ENCODE measurements at places on chromosomes 1 and 21. TPM values are rescaled to one million over a fixed set of nuclear protein-coding genes. Genes with fewer than 3 reads are reported as not detected.

DNA sequence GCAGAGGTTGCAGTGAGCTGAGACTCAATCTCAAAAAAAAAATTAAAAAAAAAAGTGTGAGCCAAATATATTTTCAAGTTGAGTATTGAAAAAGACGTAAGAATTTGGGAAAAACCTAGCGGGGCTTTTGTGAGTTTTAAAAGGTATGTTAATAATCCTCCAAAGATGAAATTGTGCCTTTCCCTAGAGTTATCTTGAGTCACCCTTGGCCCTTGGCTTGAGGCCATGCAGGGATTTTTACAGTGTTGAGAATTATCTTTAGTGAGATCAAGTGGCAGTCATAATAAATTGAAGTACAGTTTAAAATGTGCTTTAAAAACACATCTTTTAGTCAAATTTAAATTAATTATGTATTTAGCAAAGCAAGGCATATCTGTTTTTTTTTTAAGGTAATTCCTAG is 32.7 kb downstream of the PPP2R5A start:
- DNase-seq = no peak

DNA sequence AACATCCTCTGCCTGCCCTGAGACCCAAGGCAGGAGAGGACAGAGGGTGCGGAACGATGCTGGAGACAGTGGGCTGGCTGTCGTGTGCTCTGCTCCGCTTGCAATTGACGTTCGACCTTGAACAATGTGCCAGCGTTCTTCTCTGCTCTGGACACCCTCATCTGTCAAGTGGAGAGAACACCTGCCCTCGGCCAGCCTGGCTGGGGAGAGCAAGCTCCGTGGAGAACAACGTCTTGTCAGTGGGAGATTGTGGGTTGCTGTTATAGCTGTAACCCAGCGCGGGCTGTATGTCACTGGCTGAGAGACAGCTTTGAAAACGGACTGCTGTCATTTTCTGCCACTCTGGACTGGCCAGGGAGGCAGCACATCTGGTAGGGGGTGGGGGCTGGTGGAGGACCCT is 14.7 kb downstream of the KIAA1614 start:
- no peak for DNase-seq

- no peak for DNase-seq
Measured at GRCh38 chr1:234968451-234968850, 160.2 kb downstream of the TOMM20 start.

- DNase-seq = no peak
Measured at GRCh38 chr1:39789571-39790110, 976 bp upstream of the BMP8B start.

DNA sequence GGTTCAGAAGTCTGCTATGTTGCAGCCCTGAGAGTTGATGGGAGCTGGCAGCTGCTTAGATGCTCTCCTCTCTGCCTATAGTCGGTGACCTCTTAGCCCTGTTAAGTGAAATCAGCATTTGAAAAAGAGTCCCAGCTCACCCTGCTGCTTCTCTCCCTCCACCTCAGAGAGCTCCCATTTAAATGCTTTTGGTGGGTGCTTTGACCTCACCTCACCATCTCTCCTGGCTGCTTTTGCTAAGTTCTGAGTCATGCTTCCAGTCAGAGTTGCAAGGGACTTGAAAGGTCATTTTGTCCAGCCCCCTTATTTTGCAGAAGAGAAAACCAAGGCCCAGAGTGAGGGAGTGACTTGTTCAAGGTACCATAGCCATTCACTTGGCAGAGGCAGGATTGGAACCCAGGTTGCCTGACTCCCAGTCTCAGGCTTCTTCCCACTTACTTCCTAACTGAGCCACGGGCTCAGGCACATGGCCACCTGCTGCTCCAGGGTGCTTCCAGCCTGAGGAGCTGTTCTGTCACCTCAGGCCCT is 3.3 kb downstream of the MAPKAPK2 start:
- DNase-seq = peak; percentile 67

DNA sequence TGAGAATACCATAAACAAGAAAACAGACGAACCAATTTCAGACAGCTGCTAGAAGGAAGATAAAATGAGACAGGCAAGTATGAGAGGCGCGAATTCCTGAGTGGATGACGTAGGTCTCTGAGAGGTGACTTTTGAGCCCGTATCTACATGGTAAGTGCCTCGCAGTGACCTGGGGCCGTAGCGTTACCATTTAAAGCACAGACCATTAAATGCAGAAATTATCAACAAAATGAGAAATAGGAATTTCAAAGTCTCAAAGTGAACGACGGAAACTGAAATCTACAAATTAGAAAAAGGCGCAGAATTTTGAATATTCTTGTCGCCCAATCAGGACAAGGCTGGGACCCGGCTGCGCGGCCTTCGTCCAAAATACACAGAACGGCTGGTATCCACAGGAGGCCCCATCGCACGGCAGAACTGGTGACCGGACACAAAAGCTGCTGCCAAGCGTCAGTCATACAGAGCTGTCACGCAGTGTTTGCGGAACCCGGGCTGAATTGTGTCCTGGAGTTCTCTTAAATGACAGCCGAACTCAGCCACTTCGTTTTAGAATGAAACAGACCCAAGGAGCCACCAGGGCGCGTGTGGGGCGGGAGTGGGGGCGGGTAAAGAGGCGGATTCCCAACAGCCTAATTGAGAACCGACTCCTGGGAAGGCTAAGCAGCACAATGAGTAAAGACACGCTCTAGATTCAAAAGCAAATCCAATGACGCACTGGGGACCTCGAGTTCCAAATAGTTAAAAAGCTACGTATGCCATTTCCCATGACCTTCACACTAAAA is 13.8 kb upstream of the BOLA1 start:
- DNase-seq = peak; percentile 84

DNA sequence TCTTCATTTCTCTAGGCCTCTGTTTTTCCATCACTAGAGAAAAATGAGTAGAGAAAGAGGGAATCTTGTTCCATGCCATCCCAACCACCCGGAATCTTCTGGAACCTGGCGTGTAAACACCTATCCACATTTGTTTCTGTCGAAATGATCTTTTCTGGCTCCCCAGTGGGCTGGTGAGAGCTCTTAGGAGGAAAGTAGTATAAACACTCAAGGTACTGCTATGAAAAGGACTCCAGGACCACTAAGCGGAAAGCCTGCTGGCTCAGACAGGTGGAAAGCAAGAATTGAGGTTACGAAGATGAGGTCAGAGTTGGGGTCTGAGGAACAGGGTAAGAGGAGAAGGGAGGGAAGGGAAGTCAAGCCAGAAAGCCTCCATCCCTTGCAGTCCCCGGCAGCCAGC is 90.8 kb downstream of the PLXNA2 start:
- DNase-seq = no peak

DNA sequence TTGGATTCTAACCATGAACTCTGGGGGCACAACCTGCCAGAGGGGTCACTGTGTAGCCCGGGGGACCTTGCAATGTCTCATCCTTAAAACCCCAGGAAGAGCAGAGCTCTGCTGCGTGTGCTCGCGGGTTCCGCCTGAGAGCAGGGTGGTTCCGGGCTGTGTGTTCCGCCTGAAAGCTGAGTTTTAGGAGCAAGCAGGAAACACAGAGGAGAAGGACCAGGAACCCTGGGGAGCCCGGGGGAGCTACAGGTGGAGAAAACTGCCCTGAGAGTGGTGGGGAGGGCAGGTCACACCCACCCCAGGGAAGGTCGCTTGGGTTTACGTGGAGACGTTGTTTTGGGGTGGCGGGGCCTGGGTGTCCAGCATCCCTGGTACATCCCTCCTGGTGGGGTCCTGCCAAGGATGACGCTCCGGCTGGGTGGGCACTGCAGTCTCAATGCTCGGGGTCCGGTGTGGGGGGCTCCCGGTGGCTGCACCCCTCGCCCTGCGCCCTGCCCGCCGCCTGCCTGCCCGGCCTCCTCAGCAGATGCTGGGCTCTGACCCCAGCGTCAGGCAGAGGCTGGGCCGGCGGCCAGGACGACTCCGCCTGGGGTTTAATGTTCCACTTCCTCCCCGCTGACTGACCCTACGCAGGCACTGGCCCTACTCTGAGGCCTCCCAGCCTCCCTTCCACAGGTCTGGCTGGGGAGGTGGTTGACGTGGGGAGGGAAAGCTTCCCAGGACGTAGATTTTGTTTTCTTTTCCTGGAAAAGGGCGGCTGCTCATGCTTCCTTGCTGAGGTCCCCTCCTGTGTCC is 17.3 kb upstream of the C1orf159 start:
- DNase-seq = peak; percentile 39

GRCh38 chr1:175062858-175063257 is 4.8 kb upstream of the TNN start:
- no peak for DNase-seq

GRCh38 chr1:56399326-56399725 is 180.0 kb downstream of the PLPP3 start:
- no peak for DNase-seq

- DNase-seq = no peak
Measured at GRCh38 chr1:58774027-58774426, 9.8 kb downstream of the JUN start.

- DNase-seq = peak; percentile 33
Measured at GRCh38 chr1:150127868-150128267, 21.8 kb upstream of the PLEKHO1 start.

DNA sequence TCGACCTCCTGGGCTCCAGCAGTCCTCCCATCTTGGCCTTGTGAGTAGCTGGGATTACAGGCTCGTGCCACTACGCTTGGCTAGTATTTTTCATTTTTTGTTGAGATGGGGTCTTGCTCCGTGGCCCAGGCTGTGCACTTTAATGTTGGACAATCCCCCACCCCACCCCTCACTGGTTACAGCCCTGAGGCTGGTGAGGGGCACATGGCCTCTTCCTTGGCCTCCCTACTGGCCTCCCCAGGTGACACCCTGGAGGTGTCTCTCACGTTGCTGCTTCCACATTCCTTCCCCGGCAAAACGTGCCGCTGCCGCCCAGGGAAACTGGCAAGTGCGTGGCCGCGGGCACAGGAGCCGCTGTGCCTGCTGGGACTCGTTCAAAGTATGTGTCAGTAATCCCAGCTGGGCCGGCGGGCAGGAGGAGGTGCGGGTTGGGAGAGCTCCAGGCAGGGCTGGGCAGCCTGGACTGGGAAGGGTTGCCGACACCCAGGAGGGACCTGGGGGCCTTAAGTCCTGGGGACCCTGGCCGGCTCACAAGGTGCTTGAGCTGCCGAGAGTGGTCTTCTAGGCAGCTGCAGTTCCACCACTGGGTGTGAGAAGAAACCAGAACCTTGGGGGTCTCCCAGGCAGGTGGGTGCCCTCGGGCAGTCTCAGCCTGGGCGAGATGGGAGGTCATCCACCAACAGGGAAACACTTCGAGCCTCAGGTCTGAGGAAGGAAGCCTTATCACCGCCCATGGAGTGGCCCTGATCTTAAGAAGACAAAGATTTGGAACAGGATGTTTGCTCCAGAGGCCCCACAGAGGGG is 6.5 kb downstream of the WNT3A start:
- DNase-seq = no peak

DNA sequence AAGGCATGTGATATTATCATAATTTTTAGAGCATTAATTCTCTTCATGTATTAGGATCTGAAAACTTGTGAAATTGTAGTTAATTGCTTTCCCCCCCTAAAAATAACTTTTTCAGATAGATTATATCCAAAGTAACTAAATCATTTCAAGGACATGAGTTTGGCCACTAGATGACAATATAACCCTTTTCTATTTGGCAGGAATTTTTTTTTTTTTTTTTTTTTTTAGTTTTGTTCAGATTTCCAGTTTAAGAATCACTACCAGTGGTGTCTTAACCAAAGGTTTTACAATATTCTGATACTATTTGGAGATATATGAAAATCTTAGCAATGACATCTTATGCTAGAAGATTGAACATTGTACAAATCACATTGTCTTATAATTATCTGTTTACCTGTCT is 370.8 kb downstream of the AMY1C start:
- no peak for DNase-seq

- DNase-seq = no peak
Measured at GRCh38 chr1:113821916-113822315, 9.6 kb upstream of the RSBN1 start.

DNA sequence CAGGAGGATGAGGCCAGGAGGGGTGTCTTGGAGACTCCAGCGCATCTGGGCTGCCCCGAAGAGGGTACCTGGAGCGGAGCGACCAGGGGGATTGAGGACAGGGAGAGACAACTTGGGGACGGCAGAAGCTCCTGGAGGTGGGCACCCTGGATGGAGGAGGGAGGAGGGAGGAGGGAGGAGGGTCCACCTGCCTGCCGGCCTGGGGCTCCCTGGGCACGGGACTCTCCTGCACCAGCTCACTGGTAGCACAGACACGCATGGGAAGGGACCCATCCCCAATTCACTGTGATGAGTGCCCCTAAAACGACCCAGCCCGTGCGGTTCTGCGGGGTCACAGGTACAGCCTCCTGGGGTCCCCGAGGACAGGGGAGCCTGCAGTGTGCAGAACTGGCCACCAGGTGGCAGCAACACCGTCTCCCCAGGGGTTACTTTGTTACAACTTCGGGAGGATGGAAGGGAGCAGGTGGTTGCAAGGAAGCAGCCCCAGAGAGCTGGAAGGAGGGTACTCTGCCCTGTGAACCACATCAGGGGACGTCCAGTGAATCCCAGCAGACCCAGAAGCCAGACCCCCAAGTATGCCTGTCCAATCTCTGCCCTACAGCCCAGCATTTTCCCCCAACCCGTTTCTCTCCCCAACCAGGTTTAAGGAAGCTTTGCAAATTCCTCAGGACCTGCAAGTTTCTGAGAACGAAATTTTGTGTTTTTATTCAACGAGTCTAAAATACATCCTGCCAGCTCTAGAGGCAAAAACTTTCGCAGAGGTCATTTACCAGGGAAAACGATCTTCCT is 482.4 kb downstream of the NPHP4 start:
- DNase-seq = peak; percentile 15

DNA sequence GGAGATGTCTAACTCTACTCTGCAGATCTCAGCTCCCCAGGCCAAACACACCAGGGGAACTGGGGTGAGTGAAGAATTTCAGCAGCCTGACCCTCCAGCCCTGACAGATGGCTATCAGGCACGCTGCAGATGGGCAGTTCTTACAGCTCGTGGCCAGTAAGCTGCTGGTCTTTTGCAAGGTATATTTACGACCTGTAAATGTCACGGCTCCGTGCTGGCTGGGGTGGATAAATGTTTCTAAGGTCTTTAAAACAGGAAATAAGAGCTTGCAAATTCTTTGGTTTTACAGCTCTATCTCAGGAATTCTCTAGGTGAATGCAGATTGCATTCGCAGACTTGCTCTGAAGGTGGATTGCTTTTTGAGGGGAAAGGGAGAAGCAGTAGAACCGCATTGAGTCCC is 10.1 kb downstream of the DOP1B start:
- no peak for DNase-seq

- DNase-seq = peak; percentile 13
Measured at GRCh38 chr1:109482791-109483671, 674 bp upstream of the ATXN7L2 start.

- DNase-seq = no peak
Measured at GRCh38 chr1:212182579-212182978, 102.6 kb upstream of the PPP2R5A start.

Gene GNG12
- 92.3 TPM for polyA plus RNA-seq

Gene HSD17B7
- 10.6 TPM for polyA plus RNA-seq

Gene UBXN10
- polyA plus RNA-seq = not detected

Gene PAPPA2
- 0.06 TPM for polyA plus RNA-seq

Gene SLAMF8
- 0.04 TPM for polyA plus RNA-seq

Gene TFF2
- polyA plus RNA-seq = not detected
